ENCODE measurements at places on chromosomes 11 and 22.

DNA sequence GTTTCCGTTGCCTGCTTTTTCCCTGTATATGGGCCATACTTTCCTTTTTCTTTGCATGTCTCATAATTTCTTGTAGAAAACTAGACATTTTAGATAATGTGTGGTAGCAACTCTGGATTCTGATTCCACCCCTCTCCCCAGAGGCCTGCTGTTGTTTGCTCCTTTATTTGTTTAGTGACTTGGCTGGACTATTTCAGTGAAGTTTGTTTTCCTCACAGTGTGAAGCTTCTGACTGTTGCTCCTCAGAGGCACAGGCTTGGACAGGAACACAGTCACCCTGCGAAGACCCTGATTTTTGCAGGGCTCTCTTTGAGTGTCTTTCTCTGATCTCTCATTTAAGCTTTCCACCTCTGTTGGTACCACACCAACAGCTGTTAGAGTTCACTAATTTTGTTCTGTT lies 72.5 kb downstream of the SWAP70 start:
- DNase-seq: no peak

DNA sequence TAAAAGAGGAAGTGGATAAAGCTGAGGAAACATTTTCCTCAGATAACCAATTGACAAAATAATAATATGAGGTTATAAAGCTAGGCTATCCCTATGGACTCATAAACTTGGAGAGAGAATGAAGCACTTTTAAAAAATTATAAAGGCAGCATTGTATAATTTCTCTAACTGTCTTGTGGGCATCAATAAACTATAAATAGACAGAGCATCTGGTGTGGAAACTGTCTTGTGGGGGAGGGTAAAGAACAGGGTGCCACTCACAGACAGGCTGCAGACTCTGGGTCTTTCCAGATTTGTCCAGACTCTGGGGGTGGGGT lies 333.5 kb downstream of the BUD13 start:
- no peak for DNase-seq

DNA sequence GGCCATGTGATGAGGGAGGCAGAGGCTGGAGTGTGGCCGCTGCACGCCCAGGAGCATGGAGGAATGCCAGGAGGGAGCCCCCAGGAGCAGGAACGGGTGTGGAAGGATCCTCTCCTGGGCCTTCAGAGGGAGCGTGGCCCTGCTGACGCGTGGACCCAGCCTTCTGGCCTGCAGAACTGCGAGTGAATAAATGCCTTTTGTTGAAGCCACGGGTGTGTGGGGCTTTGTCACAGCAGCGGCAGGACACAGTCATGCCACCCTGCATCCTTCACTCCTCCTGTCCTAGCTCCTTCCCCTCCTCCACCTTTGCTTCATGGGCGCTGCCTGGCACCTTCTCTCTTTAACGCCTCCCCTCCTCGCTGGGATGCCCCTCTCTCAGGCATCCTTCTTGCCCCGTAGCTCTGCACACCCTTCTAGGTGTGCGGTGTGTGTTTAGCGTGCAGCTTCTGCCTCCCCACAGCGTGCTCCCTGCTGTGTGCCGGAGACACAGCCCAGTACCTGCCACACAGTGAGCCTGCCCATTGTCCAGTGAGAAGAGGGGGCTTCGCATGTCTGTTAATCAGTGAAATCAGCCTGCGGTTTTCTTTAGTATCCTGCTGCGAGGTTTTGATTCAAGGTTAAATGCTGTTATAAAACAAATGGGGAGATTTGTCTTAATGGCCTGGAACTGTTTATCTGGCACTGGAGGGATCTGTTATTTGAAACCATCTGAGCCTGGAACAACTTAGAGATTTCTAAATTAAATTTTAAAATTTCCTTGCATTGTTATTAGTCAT lies 459.6 kb downstream of the TBC1D22A start:
- no peak for DNase-seq

GRCh38 chr11:47980088-47980906 lies at the start of gene PTPRJ:
Gene PTPRJ (plus strand): TSS chr11:47980559. CDS start chr11:47980913, 354 bp downstream.
- DNase-seq: peak; percentile 85

DNA sequence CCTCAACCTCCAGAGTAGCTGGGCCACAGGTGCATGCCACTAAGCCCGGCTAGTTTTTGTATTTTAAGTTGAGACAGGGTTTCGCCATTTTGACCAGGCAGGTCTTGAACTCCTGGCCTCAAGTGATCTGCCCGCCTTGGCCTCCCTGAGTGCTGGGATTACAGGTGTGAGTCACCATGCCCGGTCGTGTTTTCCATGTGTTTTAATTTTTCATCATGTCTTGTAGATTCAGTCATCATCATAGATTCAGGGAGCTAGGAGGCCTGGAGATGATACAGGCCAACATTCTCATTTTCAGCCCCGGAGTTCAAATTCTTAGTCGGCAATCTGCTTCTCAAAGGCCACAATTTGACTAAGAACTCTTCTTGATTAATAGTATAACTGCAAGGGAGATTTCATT lies 73.5 kb upstream of the GRAMD1B start:
- no peak for DNase-seq

DNA sequence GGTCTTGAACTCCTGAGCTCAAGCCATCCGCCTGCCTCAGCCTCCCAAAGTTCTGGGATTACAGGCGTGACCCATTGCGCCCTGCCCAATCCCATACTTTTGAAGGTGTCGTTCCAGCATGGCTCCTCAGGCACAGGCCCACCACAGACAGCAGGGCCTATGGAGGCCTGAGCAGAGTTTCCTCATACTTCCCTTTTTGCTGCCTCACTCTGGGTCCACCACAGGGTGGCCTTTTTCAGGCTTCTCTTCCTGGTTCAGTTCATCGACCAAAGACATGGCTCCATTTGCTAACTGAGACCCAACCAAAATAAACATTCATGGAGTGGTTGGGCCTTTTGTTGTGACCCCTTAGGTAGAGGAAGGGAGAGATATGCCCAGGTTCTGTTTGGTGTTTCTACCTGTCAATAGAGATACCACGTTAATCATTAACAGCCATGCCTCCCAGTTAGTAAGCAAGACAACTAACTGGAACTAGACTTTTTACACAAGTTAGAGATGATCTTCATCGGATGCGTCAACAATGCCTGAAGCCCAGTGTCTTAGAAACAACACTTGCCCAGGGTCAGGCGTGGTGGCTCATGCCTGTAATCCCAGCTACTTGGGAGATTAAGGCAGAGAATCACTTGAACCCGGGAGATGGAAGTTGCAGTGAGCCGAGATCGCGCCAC lies 35.1 kb downstream of the TRIOBP start:
- DNase-seq: no peak

DNA sequence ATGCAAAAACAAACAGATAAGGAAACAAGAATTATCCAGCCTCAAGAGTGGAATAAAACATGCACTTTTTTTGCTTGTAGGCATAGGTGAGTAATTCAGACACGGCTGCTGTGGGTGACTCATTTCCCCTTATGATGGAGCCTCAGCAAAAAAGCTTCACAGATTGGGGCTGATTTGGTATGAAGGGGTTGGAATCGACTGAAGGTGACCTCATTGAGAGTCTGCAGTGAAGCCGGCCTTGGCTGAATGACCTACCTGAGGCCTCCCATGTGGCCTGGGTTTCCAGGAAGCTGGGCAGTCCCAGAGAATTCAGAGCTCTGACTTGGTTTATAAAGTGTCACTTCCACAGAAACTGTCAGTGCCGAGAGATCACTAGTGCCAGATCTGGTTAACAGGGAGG lies 34.2 kb upstream of the VPREB1 start:
- no peak for DNase-seq

DNA sequence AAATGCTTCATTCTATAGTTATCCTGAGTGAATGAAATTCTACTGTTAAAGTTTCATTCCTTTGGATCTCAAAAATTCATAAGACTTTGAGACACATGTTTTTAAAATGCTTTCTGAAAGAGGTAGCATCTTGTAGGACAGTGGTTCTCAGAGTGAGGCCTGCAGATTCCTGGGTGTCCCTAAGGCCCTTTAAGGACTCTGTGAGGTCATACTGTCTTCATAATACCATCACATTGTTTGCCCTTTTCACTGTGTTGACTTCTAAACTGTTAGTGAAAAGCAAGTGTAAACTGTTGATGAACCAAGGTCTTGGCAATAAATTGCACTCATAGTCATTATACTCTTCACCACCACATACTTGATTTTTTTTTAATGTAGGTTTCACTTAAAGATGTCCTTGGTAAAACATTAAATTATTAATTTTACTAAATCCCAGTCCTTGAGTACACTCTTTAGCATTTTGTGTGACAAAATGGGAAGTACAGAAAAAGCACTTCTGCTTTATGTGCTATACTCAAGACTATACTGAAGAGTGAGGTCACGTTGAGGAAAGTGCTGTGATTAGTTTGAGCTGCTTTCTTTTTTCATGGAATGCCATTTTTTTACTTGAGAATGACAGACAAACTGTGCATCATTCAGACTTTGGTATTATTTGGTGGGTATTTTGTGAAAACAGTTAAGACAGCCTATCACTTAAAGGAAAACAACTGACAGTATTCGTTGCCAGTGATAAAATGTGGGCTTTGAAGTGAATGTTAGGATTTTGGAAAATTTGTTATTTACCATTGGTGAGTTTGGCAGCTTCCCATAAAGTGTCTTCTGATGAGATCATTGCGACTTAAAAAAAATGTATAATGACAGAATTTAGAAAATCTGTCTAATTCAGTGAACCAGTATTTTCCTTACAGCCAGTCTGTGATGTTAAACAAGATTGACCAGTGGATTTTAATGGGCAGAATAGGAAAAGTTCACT lies 61.1 kb downstream of the SPECC1L start:
- DNase-seq: no peak

Data from ecto neural progenitor cell (in vitro differentiated cells).